ENCODE measurements at places on chromosomes 2 and 18. TPM values are rescaled to one million over a fixed set of nuclear protein-coding genes. Genes with fewer than 3 reads are reported as not detected.

Gene ACOXL
- total RNA-seq, result 0.44 TPM

Gene RGPD3
- total RNA-seq, result 0.15 TPM

Gene RIOK3
- 69.7 TPM for total RNA-seq

Gene CRYGD
- total RNA-seq, result not detected

Gene UGT1A8
- not detected for total RNA-seq

Gene PSMA8
- total RNA-seq, result not detected

Gene HOXD13
- total RNA-seq, result not detected

Gene HTR2B
- 0.80 TPM for total RNA-seq

Gene ATRAID
- 89.9 TPM for total RNA-seq

DNA sequence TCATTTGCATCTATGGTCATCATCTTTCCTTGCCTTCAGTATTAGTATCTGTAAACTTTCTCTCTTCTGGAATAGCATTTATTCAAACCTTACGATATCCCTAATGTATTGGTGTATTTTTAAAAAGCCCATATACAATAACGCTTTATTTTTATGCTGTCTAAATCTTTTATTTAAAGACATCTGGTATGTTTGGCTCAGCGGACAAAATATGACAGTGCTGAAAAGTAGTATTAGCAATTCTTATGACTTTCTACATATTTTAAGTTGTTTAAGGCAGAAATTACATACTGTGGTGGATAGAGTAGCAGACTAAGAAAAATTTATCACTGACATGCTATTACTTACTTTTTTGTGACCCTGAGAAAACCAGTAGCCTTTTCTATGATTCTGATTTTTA lies 41.8 kb upstream of the SLC4A10 start:
- H3K4me1 ChIP-seq, result no peaks in the 10 kb centered on the region
- no peaks in the 10 kb centered on the region for H3K36me3 ChIP-seq
- no peak overlapping the region for H3K27ac ChIP-seq
- no peaks in the 10 kb centered on the region for H3K27me3 ChIP-seq

- no peaks in the 10 kb centered on the region for H3K36me3 ChIP-seq
- no peak overlapping the region for H3K4me3 ChIP-seq
- peaks cover 2% of the 10 kb centered on the region for H3K27me3 ChIP-seq
- peak overlapping the region; percentile 93 for H3K27ac ChIP-seq
- peaks cover 50% of the 10 kb centered on the region for H3K4me1 ChIP-seq
- DNase-seq, result peak; percentile 36
Measured at GRCh38 chr2:144596073-144596871, 76.4 kb upstream of the ZEB2 start.

GRCh38 chr2:24984912-24985311 lies 13.2 kb upstream of the DNAJC27 start:
- no peak overlapping the region for H3K4me3 ChIP-seq
- peak overlapping the region; percentile 5 for H3K27ac ChIP-seq
- H3K27me3 ChIP-seq, result no peaks in the 10 kb centered on the region
- peak; percentile 4 for DNase-seq

GRCh38 chr2:57828221-57828620 lies 218.4 kb upstream of the VRK2 start:
- DNase-seq, result no peak
- H3K4me1 ChIP-seq, result no peaks in the 10 kb centered on the region
- H3K36me3 ChIP-seq, result no peaks in the 10 kb centered on the region

DNA sequence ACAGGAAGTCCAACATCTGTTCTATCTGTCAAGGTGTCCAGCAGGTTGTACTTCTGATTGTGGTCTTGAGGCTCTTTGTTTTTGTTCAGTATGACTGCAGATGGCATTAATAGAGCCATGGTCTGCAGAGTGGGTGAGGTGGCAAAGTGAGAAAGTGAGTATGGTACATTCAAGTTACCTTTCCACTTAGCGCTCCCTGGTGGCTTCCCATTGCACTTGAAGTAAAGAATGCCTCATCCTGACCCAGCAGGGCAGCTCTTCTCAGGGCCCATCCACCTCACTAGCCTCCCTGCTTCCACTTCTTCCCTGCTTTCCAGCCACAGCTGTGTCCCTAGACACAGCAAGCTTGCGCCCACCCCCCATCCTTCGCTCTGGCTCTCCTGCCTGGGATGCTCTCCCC lies 148.0 kb upstream of the ALPP start:
- no peak overlapping the region for H3K27ac ChIP-seq
- H3K4me1 ChIP-seq, result peaks cover 10% of the 10 kb centered on the region
- DNase-seq, result peak; percentile 58
- peaks cover 5% of the 10 kb centered on the region for H3K27me3 ChIP-seq

- H3K27me3 ChIP-seq, result no peaks in the 10 kb centered on the region
- H3K36me3 ChIP-seq, result no peaks in the 10 kb centered on the region
- H3K4me3 ChIP-seq, result no peak overlapping the region
- DNase-seq, result no peak
Measured at GRCh38 chr2:215144106-215144875, 5.9 kb upstream of the ABCA12 start.

- H3K4me1 ChIP-seq, result peaks cover 18% of the 10 kb centered on the region
- no peak overlapping the region for H3K4me3 ChIP-seq
- H3K36me3 ChIP-seq, result no peaks in the 10 kb centered on the region
- no peak for DNase-seq
- no peaks in the 10 kb centered on the region for H3K27me3 ChIP-seq
- H3K27ac ChIP-seq, result no peak overlapping the region
Measured at GRCh38 chr18:58454406-58455061, 174.4 kb downstream of the ALPK2 start.

- DNase-seq, result no peak
- H3K4me3 ChIP-seq, result no peak overlapping the region
- no peaks in the 10 kb centered on the region for H3K4me1 ChIP-seq
- H3K36me3 ChIP-seq, result no peaks in the 10 kb centered on the region
- H3K27ac ChIP-seq, result no peak overlapping the region
- no peaks in the 10 kb centered on the region for H3K27me3 ChIP-seq
Measured at GRCh38 chr2:178756343-178756742, 50.9 kb downstream of the TTN start.

GRCh38 chr2:106970471-106971261 lies 84.7 kb upstream of the ST6GAL2 start:
- no peaks in the 10 kb centered on the region for H3K4me1 ChIP-seq
- peaks cover 2% of the 10 kb centered on the region for H3K27me3 ChIP-seq
- H3K4me3 ChIP-seq, result no peak overlapping the region
- no peaks in the 10 kb centered on the region for H3K36me3 ChIP-seq
- no peak overlapping the region for H3K27ac ChIP-seq

DNA sequence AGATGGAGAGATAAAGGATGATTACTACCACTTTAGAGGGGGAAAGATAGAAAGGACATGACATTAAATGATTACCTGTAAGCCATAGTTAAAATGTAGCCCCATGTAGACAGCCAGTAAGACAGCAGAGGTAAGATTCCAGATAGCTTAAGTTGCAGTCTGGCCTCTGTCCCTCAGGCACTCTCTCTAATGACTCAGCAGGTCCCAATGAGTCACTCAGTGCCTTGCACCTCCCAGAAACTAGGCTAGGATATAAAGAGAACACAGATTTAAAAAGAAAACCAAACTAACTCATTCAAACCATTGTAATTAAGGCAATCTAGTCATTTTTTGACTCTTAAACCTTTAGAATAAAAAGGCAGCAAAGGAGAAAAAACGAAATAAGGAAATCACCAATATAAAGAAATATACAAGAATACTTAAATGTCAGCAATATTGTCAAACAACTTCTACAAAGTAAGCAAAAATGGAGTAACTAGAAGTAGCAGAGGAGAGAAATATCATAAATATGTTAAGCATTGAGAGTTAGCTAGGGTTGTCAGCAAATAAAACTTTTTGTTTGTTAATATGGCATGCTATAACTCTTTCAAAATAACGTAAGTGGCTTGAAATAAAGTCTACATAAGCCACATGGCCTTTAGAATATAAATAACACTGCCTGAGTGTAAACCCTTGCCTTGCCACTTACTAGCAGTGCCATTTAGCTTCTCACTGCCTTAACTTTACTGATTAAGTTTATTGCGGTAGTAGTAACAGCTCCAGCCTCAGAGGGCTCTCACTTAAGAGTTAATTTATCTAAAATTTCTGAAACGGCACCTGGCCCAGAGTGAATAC lies 48.5 kb downstream of the SOCS6 start:
- H3K36me3 ChIP-seq, result peaks cover 4% of the 10 kb centered on the region
- no peak overlapping the region for H3K27ac ChIP-seq
- H3K4me3 ChIP-seq, result no peak overlapping the region
- H3K4me1 ChIP-seq, result no peaks in the 10 kb centered on the region

DNA sequence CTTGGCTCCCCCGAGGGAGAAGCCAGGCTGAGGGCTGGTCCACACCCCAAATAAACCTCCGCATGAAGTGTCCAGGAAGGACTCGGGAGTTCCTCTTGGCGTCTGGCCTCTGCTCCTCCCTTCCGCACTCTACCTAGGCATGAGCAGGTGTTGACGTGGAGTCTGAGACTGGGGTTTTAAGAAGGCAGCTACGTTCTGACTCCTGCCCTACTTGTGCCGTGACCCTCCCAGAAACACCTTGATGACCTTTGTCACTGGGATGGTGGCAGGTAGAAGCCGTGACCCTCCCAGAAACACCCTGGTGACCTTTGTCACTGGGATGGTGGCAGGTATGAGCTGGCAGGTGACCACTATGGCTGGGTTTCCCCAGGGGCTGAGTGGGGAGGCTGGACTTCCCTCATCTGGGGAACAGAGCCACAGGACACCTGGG lies 54.8 kb downstream of the HS6ST1 start:
- DNase-seq, result no peak
- no peaks in the 10 kb centered on the region for H3K4me1 ChIP-seq
- no peak overlapping the region for H3K27ac ChIP-seq

DNA sequence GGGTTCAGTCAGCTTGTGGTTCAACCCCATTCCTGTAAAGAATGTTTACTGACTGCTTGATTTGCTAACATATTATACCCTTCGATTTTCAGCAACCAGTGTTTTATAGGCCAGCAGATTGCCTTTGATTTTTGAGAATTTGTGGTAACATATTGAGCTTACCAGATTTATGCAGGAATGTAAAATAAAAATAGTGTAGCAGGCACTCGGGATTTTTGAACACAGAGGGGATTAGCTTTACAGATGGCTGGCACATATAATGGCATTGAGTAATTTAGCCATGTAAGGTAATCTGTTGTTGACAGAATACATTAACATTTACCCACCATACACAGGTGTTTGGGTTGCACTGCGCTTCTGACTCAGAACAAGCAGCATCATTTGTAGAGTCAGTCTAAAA lies 354.0 kb downstream of the LRRTM1 start:
- no peaks in the 10 kb centered on the region for H3K36me3 ChIP-seq
- no peak overlapping the region for H3K4me3 ChIP-seq
- peaks cover 1% of the 10 kb centered on the region for H3K27me3 ChIP-seq
- no peak for DNase-seq

- DNase-seq, result no peak
- no peak overlapping the region for H3K27ac ChIP-seq
Measured at GRCh38 chr2:70775141-70775540, 7.1 kb upstream of the ADD2 start.

DNA sequence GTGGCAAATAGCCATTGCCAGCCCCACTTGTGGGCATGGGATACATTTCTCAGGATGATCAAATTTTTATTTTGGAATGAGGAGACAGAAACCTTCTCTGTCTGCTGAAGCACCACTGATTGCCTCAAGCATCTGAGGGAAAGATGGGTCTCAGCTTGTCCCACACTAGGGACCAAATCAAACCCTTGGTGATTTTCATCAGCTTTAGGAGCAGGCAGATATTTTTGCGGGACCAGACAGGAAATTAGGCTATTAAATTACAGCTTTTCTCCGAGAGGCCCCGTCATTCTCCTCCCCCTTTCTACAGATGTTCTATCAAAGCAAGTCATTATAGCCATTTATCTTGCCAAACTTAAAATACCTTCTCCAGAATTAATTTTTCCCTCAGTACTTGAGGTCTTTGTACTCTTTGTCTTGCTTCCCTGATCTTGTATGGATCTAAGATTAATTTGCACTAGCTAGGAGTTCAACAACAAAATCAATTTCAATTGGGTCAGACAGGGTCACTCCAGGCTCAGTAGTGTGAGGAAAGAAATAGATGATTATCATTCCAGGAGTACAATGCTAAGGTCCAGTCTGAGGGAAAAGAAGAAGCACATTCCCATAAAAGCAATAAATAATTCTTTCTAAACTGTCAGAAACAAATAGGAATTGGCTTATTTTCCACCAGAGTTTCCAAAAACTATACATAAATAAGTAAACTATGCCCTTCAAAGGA lies 818.1 kb upstream of the SOX11 start:
- H3K27ac ChIP-seq, result no peak overlapping the region
- no peak for DNase-seq
- no peaks in the 10 kb centered on the region for H3K27me3 ChIP-seq

GRCh38 chr2:96336104-96336775 lies 674 bp downstream of the NCAPH start:
- H3K36me3 ChIP-seq, result no peaks in the 10 kb centered on the region
- peaks cover 19% of the 10 kb centered on the region for H3K4me1 ChIP-seq
- no peaks in the 10 kb centered on the region for H3K27me3 ChIP-seq
- DNase-seq, result no peak
- H3K27ac ChIP-seq, result peak overlapping the region; percentile 10

DNA sequence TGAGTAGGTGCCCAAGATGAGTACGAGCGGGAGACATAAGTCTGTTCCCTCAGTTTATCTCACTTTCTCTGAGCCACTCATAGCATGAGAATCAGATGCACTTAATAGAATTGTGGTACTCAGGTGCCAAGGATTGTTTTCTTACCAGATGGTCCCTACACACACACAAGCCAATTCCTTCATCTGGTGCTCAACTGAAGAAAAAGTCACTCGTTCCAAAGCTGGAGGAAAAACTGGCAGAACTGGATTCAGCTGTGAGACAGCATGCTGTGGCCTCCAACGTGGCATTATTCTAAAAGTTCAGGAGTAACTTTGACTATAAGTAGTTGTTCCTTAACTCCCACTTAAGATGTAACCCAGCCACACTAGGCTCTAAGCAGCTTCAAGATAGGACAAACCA lies 33.4 kb upstream of the ABCA12 start:
- H3K4me1 ChIP-seq, result no peaks in the 10 kb centered on the region
- no peak overlapping the region for H3K27ac ChIP-seq
- H3K36me3 ChIP-seq, result no peaks in the 10 kb centered on the region
- H3K4me3 ChIP-seq, result no peak overlapping the region
- no peaks in the 10 kb centered on the region for H3K27me3 ChIP-seq
- no peak for DNase-seq

- H3K4me1 ChIP-seq, result peaks cover 10% of the 10 kb centered on the region
- no peak for DNase-seq
- H3K27ac ChIP-seq, result no peak overlapping the region
- H3K4me3 ChIP-seq, result no peak overlapping the region
- H3K36me3 ChIP-seq, result no peaks in the 10 kb centered on the region
Measured at GRCh38 chr2:8235419-8235818, 446.4 kb upstream of the ID2 start.

DNA sequence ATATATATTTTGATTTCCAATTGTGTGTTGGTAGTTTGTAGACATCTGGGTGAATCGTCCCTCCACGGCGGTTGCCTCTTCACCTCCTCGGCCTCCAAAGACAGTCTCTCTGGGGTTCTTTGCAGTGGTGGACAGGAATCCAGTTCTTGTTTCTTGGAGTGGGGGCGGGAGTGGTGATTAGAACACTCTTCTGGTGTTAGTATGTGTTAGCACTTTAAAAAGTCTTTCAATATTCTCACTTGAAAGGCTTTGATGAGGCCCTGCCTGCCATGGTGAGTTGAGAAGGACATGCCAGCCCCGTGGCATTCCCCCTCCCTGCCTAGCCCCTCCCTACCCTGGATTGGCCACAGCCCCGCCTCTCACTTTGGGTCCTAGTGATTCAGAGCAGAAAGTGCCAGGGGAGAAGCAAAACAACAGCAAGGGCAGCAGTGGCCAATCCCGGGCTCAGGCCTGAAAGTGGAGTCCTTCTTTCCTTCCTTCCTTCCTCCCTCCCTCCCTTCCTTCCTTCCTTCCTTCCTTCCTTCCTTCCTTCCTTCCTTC lies 316.8 kb upstream of the HS6ST1 start:
- no peaks in the 10 kb centered on the region for H3K36me3 ChIP-seq
- no peak overlapping the region for H3K27ac ChIP-seq
- H3K27me3 ChIP-seq, result peaks cover 5% of the 10 kb centered on the region
- H3K4me1 ChIP-seq, result peaks cover 23% of the 10 kb centered on the region
